Stimulated activated CD8-positive, alpha-beta memory T cell treated with anti-CD3 and anti-CD28 coated beads, Interleukin-2, amount 100 ng/mL, for 1 hour (primary cell): ENCODE measurements at places on chromosomes 6 and 20.

DNA sequence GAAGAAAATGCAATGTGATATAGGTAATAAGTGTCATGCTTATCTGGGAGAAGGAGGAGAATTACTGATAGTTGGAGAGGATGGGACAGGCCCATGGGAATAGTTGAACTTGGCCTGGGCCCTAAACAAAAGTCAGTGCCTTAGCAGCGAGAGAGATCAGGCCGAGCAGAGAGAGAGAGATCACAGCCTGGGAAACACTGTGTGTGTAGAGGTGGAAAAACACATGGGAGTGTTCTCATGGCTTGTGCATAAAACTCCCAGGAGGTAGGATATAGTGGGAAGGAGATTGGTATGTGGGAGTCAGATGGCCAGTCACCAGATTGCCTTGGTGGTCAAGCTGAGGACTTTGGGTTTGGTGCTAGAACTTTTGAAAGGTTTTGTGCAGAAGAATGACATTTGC, 47.6 kb downstream of the FIG4 start:
- DNase-seq = no peak

DNA sequence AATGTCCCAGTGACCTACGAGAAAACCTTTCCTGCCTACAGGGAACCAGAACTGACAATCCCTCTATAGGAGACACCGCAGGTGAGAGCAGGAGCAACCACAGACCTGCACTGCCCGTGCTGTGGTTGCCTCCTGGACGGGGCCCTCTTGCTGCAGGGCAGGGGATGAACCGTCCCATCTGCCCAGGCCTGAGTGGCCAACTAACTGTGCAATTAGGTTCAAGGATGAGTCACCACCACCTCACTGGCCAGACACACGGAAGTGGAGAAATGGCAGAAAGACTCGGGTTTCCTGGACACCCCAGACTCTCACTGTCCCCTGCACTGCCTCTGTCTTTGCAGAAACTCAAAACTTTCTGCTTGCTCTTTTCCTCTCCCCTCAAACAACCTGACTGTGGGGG, 13.8 kb upstream of the HLA-G start:
- no peak for DNase-seq

DNA sequence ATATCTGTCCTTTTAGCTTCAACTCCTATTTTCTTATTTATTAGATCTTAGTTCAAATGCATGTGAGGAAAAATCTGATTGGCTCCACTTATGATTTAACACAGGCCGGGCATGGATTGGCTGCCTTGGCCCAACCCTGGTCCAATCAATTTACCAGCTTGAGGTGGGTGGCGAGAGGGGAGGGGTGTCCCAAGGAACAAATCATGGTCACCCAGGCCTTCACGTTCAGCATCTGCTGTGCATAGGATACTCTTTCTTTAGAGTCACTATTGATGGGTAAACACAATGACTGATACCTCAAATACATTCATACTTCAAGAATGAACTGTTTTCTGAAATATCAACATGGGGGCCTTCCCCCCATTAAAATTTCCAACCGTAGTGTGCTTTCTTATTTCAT, 14.9 kb upstream of the BACH2 start:
- no peak for DNase-seq

DNA sequence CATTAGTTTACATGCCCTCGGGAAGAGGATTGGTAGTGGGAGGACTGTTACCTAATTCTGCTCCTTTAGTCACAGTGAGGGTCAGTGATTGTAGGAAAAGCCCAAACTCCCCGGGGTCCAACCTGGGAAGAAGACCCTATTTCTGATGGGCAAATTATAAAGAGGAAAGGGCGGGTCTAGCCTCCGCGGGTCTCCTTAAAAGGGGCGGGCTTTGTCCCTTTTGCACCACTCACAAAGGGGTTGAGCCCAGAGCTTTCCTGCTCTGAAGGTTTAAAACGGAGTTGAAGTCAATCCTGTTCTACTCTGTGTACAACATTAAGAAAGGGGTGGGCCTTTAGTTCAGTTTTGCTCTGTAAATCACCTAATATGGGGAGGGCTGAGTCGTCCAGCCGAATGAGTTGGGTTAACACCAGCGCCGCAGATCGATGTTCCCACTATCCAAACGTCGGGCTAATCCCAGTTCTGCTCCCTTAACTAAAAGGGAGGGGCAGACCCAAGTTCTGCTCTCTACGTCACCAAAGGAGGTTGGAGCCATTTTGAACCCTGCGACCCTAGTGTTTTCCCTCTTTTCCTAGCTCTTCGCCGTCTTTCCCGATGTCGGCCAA, 920 bp upstream of the RNF5 start:
- DNase-seq = no peak

DNA sequence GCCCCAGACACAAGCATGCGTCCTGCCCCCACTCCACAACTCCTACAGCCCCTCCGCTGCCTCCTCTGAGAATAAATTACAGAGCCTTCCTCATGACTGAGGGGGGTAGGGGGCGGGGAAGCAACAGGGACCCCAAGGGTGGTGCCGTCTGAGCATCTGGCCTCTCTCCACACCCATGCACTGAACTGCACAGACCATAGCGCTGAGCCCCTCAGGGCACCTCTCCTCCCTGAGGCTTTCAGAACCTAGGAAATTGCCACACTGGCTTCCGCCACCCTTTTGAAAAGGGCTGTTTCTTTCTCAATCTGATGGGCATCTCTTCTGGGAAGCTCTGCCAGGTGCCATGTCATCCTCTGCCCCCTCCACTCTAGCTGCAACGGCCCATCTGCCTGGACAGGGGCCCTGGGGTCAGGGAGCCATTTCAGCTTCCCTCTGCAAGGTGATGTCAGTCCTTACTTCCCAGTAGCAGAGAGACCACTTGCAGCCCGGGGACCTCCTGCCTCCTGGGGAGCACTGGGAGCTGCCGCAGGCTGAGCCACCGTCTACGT, 2.5 kb downstream of the CST7 start:
- DNase-seq = no peak

DNA sequence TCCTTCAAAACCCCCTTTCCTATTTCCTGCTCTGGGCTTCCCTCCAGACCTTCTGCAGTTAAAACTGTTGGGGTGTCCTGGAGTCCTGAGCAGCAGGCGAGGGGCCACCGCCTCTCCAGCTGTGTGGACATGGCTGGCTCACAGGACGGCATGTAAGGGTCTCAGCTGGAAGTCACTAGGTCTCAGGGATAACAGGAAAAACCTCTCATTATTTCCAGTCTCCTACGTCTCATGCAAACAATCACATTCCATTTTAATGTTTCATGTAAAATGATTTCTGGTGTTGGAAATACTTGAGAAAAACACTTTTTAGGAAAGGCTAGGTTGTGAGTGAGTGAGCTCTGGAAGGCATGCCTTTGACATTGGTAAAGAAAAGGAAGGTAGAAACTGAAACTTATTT, 158.7 kb downstream of the SCML4 start:
- DNase-seq = no peak

GRCh38 chr6:51462896-51463295, 624.5 kb downstream of the PKHD1 start:
- DNase-seq = no peak

- DNase-seq = no peak
Measured at GRCh38 chr20:2301164-2301622, 5.4 kb downstream of the TGM3 start.

- DNase-seq = peak; percentile 24
Measured at GRCh38 chr6:137589067-137589848, 95.1 kb upstream of the OLIG3 start.

- no peak for DNase-seq
Measured at GRCh38 chr6:115643762-115644161, 416.9 kb downstream of the FRK start.

- no peak for DNase-seq
Measured at GRCh38 chr20:1491281-1491840, at the start of gene SIRPB2. SIRPB2 (minus strand) TSS chr20:1491420; CDS start chr20:1491359, 61 bp downstream.
